Left cardiac atrium (tissue), 4 donors: ENCODE measurements at places on chromosomes 4 and X. TPM values are rescaled to one million over a fixed set of nuclear protein-coding genes. Genes with fewer than 3 reads are reported as not detected.

The NPY5R gene
- 0.15 TPM for total RNA-seq

The CT55 gene
- total RNA-seq, result not detected

The SMIM10L2A gene
- total RNA-seq, result 3.4 TPM

The BTK gene
- total RNA-seq, result 3.5 TPM

The VCX2 gene
- total RNA-seq, result not detected

The HTN1 gene
- total RNA-seq, result not detected

The NLRP2B gene
- total RNA-seq, result not detected

The GATA1 gene
- not detected for total RNA-seq

The ASB9 gene
- total RNA-seq, result 1.4 TPM

The SPIN4 gene
- total RNA-seq, result 1.5 TPM
